T-helper 9 cell (primary cell): ENCODE measurements at places on chromosomes 4 and X.

- DNase-seq, result no peak
Measured at GRCh38 chr4:48116582-48116981, 17.5 kb downstream of the TXK start.

DNA sequence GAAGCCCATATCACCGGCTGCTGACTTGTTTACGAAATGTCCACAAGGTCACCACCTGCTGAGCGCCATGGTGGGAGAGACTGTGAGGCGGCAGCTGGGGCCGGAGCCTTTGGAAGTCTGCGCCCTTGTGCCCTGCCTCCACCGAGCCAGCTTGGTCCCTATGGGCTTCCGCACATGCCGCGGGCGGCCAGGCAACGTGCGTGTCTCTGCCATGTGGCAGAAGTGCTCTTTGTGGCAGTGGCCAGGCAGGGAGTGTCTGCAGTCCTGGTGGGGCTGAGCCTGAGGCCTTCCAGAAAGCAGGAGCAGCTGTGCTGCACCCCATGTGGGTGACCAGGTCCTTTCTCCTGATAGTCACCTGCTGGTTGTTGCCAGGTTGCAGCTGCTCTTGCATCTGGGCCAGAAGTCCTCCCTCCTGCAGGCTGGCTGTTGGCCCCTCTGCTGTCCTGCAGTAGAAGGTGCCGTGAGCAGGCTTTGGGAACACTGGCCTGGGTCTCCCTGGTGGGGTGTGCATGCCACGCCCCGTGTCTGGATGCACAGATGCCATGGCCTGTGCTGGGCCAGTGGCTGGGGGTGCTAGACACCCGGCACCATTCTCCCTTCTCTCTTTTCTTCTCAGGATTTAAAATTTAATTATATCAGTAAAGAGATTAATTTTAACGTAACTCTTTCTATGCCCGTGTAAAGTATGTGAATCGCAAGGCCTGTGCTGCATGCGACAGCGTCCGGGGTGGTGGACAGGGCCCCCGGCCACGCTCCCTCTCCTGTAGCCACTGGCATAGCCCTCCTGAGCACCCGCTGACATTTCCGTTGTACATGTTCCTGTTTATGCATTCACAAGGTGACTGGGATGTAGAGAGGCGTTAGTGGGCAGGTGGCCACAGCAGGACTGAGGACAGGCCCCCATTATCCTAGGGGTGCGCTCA, 8.7 kb upstream of the MSANTD1 start:
- no peak for DNase-seq

DNA sequence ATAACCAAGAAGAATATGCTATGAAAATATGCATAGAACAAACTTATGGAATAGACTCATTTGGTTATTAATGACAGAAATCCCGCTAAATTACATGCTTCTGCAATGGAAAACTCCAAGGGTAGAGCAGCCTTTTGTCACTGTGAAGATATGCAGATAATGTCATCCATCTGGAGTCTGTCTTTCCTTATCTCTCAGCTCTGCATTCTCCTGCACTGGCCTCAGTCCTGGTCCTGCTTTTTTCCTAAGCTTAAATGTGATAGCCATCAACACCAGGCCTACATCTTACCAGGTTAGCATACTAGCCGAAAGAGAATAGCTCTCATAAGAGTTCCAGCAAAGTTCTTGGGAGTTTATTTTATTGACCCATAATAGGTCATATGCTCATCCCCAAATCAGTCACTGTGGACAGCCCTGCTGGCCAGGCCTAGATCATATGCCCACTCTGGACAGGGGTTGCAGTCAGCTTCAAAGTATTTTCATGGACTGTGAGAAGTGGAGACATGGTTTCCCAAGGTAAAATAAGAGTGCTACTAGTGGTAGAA, 86.5 kb upstream of the LEF1 start:
- DNase-seq, result no peak

- no peak for DNase-seq
Measured at GRCh38 chrX:115561605-115562479, 868 bp downstream of the PLS3 start.

DNA sequence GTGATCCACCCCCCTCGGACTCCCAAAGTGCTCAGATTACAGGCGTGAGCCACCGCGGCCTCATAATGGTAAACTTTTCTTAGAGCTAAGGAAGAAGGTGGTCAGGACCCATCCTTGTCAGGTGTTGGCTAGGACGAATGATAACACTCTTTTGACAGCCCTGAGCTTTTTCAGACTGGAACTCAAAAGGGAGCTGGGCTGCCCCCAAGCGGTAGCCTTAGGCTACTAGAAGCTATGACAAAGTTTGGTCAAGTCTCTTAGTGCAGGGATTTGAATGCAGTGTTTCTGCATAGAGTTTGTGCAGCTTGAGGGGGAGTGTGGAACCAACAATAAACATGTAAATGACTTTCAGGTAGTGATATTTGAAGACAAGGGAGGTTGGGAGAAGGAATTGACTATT, 11.8 kb upstream of the HSD17B10 start:
- DNase-seq, result peak; percentile 21

DNA sequence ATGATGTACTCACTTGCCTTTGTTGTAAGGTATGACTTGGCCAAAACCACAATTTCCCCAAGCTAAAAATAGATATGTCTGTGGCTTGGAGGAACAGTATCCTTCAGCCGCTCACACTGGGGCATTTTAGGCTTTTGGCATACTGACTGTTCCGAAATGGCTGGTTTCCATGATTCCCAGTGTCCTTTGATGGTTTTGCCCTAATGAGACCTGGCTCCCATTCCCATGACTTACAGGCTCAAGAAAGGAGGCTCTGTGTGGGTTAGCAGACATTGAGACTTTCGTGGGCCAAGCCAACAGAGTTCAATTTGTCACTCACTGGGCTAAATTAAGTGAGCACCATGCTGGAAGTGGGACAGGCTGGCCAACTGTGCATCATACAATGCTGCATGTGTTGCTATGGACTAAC, 150.6 kb downstream of the CEP135 start:
- DNase-seq, result no peak

GRCh38 chrX:63613531-63614028, 171.4 kb downstream of the ARHGEF9 start:
- DNase-seq, result no peak

DNA sequence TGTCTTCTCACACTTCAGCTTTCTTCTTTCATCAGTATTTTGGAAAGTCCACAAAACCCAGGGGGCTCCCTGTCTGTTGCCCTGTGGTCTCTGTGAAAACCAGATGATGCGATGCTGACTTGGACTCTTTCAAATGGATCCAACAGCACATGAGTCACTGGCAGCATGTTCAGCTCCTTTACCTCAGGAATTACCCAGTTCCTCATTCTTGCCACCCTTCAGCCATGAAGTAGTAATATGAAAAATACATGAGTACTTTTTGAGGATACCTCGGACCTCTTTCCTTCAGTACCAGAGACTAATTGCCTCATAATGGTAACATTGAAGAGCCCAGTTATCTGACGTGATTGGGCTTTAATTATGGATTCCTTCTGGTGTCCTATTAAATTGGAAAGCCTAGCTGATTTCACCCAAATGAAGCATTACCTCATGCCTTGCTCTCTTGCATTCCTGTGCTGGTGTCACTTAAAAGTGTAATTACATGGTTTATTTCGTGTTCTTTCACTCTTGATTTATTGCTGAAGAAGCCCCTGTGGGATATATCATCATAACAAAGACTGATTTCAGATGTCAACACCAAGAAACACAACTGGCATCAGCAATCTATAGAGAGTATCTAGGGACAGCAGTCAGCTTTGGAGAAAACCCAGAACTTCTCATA, 63.4 kb downstream of the NFKB1 start:
- no peak for DNase-seq

- DNase-seq, result no peak
Measured at GRCh38 chrX:97763981-97764380, 880.3 kb downstream of the RPA4 start.

- no peak for DNase-seq
Measured at GRCh38 chr4:180518906-180519305, 1724.3 kb upstream of the TENM3 start.

- DNase-seq, result no peak
Measured at GRCh38 chr4:140061194-140061593, 92.8 kb downstream of the MAML3 start.

GRCh38 chrX:2974961-2975360, 31.4 kb upstream of the ARSH start:
- no peak for DNase-seq

DNA sequence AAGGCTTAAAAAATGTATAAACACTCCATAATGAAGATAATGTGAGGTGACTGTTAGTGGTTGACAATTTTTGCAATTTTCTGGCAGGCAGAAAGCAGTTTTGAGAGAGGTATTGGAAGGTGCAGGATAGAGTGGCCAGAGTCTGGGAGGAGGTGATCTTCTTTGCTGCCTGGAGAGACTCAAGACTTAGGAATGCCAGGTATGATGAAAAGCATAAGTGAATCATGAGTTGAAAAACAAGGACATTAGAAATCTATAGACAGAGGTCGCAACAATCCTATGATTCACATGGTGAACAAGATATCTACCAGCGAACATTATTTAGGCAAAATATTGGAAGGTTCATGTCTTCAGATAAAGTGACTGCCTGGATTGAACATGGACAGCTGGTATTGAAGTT, 118.5 kb downstream of the CFAP299 start:
- DNase-seq, result no peak

DNA sequence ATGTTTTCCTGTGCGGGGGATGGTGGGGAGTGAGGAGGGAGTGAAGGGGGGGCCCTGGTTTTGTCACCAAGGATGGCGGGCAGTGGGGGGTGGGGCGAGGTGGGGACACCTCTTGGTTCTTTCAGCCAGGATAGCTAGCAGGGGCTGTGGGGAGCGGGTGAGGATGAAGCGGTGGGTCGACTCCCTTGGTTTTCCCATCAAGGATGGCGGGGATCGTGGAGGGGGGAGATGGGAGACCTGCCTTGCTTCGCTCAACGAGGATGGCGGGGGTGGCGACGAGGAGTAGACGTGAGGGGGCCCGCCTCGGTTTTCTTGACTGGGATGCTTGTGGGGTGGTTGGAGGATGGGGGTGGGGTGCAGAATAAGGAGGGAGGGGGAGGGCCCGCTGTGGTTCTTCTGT, 643 bp downstream of the FHL1 start:
- no peak for DNase-seq

GRCh38 chrX:153763989-153764755, at the start of gene PLXNB3:
PLXNB3 (plus strand) TSS chrX:153764249; CDS start chrX:153765536, 1,287 bp downstream.
- peak; percentile 74 for DNase-seq

DNA sequence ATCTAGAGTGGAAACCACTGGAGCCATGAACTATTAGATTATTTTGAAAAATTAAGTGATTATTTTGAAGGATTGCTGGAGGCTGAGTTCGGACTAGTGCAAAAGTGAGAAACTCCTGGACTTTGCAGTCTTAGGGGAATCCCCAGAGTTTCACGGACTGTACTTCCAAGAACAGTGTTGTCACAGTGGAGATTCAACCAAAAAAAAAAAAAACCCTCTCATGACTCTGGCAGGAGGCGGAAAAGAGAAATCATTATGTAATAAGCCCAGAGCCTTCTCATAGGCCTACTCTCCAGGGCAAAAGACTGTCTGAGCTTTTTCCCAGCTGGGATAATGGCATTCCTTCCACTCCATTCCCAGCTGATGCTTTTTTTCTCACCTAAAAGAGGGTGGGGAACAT, 16.8 kb upstream of the C4orf51 start:
- DNase-seq, result no peak

- no peak for DNase-seq
Measured at GRCh38 chr4:13543032-13543838, 1.1 kb downstream of the NKX3-2 start.

GRCh38 chrX:21176921-21177571, 197.2 kb upstream of the CNKSR2 start:
- no peak for DNase-seq

- no peak for DNase-seq
Measured at GRCh38 chr4:83454686-83455085, 937 bp downstream of the HELQ start.

DNA sequence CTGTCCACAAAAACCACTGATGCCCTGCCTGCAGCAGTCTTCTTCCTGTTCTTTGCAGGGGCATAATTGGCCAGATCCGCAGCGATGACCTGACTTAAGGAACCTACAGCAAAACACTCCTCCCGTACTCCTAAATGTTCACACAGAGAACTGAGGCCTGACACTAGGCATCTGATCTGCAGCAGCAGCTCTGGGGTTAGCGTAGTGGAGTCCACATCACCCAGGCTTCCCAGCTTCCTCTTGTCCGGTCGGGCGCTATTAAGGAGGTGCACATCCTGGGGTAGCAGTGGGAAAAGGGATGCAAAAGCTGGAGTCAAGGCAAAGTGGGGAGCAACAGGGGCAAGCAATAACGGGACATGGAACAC, 758 bp downstream of the SCFD2 start:
- no peak for DNase-seq

- DNase-seq, result no peak
Measured at GRCh38 chrX:9352243-9352642, 112.6 kb upstream of the TBL1X start.
